ENCODE measurements at places on chromosomes 2 and 18. TPM values are rescaled to one million over a fixed set of nuclear protein-coding genes. Genes with fewer than 3 reads are reported as not detected.

DNA sequence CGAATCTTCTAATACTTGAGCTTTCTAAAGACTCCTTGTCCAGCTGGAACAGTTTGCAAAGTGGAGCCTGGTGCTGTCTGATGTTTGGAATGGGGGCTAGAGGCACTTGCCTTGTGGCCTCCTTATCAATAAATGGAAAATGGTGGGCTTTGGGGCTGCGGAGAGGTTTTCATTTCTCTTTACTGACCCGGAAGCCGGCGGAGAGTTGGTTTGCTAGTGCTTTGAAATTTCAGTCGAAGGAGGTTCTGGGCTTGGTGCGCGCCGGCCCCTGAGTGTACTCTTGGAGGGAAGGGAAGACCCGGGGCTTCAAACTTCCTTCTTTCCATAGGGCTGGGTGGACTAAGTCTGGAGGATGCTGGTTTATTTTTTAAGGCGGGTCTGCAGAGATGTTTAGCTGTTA, 714 bp downstream of the RPIA start:
- DNase-seq: peak; percentile 31

- no peak for DNase-seq
These were observed 137.7 kb downstream of the THNSL2 start for GRCh38 chr2:88307817-88308216.

DNA sequence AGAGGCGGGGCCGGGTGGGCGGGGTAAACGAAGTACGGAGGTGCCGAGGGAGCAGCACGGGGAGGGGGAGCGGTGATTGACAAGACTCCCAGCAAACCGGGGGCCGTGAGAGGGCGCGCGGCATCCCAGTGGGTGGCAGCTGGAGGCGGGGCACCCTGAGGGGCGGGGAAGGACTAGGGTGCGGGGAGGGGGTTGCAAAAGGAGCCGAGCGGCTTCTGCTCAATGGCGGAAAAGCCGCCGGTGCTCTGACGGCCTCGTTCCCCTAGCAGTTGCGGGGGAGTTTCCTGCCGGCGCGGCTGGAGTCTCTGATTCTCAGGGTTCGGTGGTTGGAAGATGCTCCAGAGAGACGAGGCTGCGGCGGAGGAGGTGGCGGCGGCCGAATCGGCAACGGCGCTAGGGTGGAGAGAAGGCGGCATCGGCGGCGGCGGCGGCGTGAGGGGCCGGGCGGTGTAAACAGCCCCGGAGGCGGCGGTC, at the start of gene PPM1B:
TSS of gene PPM1B (plus strand) at position 195 of the 474 bp plus-strand sequence. CDS start 32,325 bp downstream, outside the sequence.
- peak; percentile 100 for DNase-seq

- DNase-seq: no peak
These were observed 174.2 kb downstream of the SOCS6 start for GRCh38 chr18:70463085-70463484.

DNA sequence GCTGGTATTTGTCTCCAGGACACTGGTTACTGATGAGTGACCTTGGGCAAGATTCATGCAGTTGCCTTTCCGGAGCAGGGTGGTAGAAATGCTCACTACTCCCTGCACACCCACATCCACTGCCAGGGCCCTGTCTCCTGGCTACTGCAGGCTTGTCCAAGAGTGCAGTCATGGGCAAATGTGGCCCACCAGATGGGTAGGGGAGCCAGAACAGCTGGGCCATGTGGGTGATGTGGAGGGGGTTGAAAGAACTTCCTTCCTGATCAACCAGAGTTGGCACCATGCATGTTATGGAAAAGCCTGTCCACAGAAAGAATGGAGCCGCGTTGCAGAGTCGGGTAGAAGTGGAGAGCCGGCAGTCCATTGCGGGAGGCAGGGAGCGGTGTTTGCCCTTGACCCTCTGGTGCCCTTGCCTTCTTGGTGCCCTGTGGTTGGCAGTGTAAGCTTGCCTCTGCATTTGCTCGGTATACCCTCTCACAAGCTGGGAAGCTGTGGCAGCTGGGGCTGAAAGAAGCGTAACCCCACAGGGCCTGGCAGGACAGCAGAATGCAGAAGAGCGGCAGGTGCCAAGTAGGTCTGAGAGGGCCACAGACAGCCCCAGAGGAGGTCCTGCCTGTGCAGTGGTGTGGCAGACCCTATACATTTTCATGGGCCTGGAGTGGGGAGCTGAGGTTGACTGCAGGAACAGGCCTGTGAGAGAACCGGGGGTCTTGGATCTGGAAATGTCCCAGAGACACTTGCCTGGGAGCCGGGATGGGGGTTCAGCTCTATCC, 253.2 kb downstream of the TFCP2L1 start:
- no peak for DNase-seq

DNA sequence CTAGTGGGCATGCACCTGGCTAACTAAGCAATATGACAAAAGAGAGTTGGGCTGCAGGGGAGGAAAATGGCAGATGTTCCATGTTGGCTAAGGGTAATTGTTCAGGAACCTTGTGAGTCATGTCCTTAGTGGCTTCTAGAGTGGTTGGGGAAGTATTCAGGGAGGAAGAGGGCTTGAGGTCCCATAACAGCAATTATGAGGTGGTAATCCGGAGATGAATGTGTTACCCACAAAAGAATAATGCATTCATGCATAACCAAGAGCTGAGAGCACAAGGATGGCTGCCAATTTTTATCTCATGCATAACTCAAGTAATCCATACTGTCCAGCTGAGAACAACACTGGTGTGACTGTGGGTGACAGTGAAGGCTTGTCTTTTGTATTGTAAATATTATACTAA, 42.9 kb downstream of the TMEFF2 start:
- DNase-seq: no peak

DNA sequence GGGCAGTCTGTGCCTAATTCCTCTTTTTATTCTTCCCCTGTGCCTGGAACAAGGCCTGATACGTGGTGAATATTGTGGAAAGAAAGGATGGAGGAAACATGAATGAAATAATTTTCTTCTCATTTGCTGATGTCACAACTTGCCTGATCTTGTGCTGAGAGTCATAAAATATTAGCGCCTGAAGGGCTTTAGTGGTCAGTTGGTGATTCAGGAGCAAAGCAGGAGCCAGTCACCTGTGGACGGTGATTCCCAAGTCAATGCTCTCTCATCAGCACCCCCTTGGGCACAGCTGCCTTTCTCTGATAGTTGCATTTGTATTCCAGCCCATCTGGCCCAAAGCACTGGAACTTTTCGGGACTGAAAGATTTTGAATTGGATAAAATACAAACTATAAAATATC, 502.6 kb upstream of the RAB12 start:
- DNase-seq: no peak

- no peak for DNase-seq
These were observed 41.5 kb downstream of the MARCHF7 start for GRCh38 chr2:159753797-159754196.

- no peak for DNase-seq
These were observed 32.1 kb upstream of the NFU1 start for GRCh38 chr2:69469375-69469774.

The DSC2 gene
- total RNA-seq: 29.6 TPM

The DNAJC5G gene
- total RNA-seq: 3.3 TPM

Data from heart left ventricle (tissue), 16 donors.